8988T (cell line): ENCODE measurements at places on chromosomes 4 and X.

- DNase-seq: no peak
Observed at GRCh38 chr4:157115613-157116335, 39.8 kb downstream of the GLRB start.

DNA sequence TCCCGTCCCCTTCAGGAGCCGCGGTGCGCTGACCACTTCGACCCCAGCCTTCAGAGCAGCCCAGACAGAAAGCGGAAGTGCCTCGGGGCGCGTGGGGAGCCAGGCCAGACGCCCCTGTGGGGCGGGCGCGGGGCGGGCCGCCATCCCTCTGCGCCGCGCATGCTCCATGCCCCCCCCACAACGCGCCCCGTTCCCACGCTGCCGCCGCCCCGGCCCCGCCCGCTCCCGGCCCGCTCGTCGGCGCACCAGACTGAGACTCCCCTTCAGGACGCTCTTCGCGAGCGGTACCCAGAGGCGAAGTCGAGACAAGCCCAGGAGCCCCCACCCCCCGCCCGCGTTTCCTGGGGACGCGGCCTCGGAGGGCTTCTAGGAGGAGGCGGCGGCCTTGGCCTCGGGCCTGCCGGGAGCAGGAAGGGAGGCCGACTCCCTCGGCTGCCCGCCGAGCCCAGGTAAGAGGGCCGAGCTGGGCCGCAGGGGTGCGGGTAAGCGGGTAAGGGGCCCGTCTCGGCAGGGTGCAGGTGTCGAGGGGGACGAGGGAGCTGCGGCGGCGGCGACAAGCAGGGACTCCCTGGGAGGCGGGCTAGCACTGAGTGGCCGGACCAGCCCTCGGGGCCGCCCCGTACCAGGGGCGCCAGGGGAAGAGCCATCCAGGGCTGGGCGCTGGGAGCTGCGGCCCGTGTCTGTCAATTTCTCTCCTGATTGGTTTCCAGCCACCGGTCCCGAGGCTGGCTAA, at the start of gene ZFP92:
Gene ZFP92, plus strand, starts transcription at position 218 of the 733 bp plus-strand sequence. CDS start 6,851 bp downstream, outside the sequence.
- DNase-seq: no peak

GRCh38 chr4:168019019-168019651, 73.2 kb upstream of the ANXA10 start:
- DNase-seq: no peak

GRCh38 chrX:55648434-55648833, 25.2 kb downstream of the FOXR2 start:
- no peak for DNase-seq

GRCh38 chr4:121177246-121178137, 13.4 kb upstream of the TNIP3 start:
- no peak for DNase-seq

- DNase-seq: no peak
Observed at GRCh38 chrX:149255860-149256259, 249.2 kb downstream of the IDS start.

GRCh38 chr4:101264993-101265815, 82.1 kb downstream of the PPP3CA start:
- no peak for DNase-seq

DNA sequence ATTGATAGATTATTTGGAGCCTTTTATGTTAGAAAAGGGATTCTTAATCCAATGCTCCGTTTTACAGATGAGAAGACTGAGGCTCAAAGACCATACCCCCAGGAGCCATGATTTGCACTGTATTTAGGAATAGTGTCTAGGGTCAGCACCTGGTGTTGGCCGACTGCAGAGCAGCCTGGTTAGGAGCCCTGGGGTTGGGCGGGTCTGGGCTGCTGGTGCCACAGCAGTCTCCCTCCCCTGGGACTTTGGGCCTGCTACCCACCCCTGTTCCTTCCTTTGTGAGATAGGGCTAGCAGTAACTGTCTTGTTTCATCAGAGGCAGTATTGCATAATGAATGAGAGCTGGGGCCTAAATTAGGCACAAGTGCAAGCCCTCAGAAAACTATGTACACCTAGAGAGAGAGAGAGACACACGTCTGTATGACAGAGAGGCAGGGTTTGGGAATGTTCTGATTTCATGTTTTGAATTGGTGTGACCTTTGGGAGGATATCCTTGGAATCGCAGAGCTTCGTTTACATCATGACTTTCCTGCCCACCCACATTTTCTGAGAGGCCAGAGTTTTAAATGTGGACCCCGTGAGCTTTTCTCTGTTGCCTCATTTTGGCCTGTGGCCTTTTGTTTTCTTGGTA, 111.7 kb downstream of the PTTG2 start:
- no peak for DNase-seq

DNA sequence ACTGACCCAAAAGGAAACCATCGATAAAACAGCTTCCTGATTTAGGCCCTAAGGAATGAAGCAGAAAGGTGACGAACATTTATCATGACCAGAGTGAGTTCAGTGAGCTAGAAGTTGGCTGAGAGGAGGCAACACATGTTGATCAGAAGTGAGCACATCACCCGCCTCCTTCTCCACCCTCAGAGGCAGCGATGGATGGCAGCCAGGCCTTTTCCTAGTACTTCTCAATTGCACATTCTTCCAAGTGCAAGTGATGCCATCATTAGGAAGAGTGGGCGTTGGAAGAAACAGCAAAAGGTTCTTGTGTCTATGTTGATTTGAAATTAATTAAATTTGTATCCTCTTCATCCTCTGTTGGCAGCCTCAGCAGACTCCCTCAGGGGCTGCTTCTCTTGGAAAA, 51.7 kb downstream of the TMEM154 start:
- no peak for DNase-seq

DNA sequence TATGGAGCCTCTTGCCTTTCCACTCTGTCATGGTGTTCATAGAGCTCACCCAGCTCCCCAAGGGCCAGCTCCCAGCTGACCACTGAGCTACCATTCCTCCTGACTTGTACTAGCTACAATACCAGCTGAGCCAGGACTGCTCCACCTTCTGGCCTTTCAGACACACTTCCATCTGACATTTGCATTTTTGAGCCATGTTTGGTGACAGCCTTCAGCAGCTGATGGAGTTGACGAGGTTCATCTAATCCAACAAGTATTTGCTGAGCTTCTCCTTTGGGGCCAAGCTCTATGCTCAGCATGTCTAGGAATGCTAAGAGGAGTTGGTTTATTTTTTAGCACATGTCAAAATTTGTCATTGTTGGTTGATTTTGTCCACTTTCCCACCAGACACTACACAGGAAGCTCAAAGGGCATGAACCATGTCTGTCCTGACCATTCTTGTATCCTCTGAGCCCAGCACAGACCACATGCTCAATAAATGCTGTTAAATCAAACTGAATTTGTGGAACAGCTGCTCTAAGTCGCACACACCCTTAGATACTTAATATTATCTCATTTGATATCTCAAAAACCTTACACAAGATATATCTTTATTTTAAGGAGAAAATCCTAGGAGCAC, 142.6 kb upstream of the PPARGC1A start:
- DNase-seq: no peak

DNA sequence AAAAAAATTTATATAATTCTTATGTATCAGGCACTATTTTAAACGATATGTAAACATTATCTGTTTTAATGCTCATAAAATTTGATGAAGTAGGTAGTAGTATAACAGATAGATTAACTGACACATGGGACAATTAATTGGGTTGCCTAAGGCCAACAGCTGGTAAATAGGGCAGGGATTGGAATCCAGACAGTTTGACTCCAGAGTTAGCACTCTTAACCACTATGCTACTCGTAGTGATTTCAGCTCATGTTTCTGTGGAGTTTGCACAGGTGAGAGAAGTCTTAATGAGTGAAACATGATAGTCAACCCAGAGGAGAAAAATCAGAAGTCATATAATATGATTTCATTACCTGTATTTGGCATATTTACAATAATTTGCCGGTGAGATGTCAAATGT, 126.0 kb upstream of the WDFY3 start:
- DNase-seq: no peak

- no peak for DNase-seq
Observed at GRCh38 chrX:109710181-109710580, 22.9 kb downstream of the ACSL4 start.

DNA sequence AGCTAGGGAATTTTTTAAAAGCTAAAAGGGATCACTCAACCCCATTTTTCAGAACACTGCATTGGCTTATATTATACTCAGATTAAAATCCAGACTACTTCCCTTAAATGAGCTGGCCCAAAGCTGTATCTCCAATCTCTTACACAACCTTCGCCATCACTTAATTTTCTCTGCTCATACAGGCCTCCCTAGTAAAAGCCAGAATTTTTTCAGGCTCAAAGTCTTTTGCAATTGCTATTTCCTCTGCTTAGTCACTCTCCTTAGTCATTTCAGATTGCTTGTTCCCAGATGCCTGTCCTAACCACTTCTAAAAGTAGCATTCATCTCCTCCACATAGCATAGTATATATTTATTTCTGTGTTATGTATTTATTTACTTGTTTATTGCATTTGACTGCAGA, 1587.9 kb upstream of the ADGRL3 start:
- no peak for DNase-seq
